ENCODE measurements at places on chromosomes 5 and 9.

DNA sequence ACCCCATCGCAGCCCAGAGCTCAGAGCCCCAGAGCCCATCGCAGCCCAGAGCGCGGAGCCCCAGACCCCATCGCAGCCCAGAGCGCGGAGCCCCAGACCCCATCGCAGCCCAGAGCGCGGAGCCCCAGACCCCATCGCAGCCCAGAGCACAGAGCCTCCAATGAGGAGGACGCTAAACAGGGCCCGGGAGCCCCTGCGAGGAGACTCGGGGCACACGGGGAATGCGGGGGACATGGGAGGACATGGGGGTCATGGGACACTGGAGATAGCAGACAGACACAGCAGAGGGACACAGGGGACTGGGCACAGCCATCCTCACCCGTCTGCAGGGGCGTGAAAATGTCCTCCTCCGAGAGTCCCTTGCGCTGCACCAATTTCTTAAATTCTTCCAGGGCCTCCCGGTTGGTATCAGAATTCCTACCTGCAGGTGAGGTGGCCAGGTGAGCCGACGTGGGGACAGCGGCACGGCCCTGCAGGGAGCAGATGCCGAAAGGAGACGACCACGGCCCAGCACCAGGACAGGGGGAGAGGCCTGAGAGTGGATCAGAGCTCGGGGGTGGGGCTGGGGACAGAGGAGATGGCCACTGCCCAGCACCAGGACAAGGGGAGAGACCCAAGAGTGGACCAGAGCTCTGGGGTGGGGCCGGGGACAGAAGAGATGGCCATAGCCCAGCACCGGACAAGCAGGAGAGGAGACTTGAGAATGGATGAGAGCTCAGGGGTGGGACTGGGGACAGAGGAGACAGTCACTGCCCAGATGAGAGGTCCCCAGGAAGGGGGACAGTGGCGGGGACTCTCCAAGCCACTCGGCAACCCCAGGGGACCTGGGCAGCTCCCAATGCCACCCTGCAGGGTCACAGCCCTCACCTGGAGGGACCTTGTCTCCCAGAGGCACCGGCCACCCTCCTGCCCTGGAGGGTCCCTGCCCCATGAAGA lies 2.8 kb downstream of the OBP2B start:
- no peak for DNase-seq

DNA sequence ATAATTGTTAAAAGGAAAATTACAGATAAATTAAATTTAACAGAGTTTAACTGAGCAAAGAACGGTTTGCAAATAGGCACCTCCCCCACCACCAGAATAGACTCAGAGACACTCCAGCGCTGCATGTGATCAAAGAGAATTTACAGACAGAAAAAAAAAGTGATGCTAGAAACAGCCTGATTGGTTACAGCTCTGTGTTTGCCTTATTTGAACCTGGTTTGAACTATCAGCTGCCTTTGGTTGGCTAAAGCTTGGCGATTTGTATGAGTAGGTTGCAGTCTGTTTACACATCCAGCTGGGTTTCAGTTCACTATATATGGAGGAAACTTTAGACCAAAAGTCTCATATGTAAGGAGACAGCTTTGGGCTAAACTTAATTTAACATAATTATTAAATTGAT lies 249.1 kb downstream of the ENC1 start:
- no peak for DNase-seq

GRCh38 chr5:34923694-34924461 lies 5.5 kb upstream of the DNAJC21 start:
- DNase-seq: peak; percentile 85

GRCh38 chr5:56105511-56106291 lies 110.9 kb upstream of the IL6ST start:
- no peak for DNase-seq

GRCh38 chr5:83470526-83471404 lies 779 bp upstream of the VCAN start:
- DNase-seq: no peak

DNA sequence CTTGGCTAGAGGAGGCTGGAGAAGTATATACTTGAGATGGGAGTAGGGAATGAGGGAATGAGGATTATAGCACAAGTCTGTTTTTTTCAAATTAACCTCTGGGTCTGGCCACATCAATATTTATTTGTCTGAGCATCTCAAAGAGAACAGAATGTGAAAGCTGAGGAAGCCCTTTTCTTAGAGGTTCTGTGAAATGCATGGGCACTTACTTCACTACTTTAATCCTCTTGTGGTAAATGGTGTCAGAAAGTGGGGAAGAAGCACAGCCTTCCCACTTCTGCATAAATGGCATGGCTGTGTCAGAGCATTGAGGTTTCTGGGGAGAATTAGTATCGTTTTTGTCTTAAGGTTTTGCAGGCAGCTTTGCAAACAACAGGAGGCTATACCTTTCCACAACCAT lies 48.6 kb downstream of the SPATA31D1 start:
- no peak for DNase-seq

GRCh38 chr5:23268136-23268535 lies 239.3 kb upstream of the PRDM9 start:
- DNase-seq: no peak

DNA sequence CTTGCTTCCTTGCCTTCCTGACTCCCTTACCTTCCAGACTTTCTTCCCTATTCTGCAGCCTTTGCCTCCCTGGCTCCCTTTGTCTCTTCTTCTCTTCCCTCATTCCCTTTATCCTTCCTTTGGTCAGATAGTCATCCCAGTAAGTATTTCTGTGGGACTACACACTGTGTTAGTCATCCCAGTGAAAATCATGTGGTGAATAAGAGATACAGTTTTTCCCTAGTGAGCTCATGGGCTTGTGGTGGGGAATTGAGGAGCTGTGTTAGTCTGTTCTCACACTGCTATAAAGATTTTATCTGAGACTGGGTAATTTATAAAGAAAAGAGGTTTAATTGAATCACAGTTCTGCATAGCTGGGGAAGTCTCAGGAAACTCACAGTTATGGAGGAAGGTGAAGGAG lies 109.8 kb upstream of the EDIL3 start:
- peak; percentile 99 for DNase-seq

- no peak for DNase-seq
These were observed 108.9 kb upstream of the POU5F2 start for GRCh38 chr5:93850311-93850710.

- DNase-seq: no peak
These were observed 126.5 kb upstream of the PALM2AKAP2 start for GRCh38 chr9:109653470-109653869.

DNA sequence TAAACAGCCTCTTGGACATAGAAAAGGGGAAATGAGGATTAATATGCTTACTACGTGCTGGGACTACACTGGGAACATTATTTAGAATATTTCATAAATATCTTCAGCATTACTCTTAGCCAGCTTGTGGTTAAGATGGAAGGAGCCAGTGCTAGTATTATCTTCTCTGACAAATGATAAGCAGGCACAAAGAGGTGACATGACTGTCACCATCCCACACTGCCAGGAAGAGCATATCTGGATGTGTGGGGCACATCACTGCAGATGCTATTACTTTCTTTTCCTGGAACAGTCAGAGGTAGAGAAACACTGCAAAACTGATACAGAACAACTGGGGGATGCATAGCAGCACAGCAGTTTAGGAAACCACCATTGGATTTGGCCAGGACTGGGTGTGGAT lies 281.0 kb upstream of the TNC start:
- no peak for DNase-seq

- no peak for DNase-seq
These were observed 134.3 kb downstream of the MACROH2A1 start for GRCh38 chr5:135264451-135265440.

DNA sequence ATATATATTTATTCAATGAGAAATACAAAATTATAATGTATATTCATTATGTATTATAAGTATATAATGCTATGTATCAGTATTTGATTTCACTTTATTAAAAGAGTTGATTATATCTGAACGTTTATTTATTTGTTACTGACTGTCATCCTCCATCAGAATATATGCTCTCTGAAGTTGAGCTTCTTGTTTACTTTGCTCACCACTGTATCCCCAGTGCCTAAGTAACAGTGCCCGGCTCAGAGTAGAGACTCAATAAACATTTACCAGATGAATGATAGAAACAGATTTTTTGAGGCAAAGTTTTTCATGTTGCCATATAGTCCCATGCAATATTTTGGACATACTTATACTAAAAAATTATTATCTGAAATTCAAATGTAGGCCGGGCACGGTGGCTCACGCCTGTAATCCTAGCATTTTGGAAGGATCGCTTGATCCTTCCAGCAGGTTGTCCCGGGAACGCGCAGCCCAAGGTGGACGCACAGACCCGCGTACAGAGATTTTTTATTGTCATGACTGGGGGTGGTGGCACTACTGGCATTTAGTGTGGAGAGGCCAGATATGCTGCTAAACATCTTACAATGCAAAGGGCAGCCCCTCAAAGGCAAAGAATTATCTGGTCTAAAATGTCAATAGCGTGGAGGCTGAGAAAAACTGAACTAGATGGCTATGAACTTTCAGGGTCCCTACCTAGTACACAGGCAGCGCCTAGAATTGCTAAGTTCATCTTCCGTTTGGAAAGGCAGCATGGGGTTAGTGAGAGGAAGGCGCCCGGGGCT lies 761 bp upstream of the DNAJC25 start:
- no peak for DNase-seq

DNA sequence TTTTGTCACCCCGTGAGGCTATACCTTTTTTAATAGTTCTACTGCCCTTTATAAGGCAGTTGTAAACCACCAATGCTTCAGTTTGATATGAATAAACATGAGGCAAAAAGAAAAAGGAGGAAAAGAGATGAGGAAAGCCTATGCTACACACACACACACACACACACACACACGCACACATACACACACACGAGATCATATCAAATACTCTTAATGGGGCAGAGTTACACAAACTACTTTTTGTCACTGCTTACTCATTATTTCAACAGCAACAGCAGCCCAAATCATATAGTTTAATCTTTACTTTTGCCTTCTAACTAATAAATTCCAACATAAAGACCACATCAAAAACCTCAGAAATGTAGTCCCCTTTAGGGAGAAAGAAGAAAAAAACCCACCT lies 116.8 kb upstream of the PAM start:
- DNase-seq: no peak

DNA sequence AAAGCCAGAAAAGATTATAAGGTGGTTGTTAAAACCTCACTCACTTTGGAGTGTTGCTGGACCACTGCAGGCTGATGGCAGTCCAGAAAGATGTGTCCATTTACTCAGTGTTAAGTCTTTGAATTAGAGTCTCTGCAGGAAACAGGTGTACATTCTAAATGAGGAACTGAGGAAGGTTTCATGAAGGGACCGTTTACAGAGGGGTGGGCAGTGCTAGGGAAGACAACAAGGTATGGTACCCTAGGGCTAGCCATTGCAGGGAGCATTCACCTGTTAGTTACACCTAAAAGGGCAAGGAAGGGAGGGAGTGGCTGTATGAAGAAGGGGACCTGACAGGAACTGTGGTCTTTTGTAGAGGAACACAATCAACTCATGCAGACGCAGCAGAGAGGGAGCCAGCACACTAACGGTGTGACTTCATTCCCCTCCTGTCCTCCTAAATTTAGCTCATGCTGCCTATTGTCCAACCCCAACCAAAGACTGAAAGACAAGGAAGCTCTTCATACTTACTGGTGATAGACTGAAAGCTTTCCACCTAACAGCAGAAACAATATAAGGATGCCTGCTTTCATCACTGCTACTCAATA lies 32.2 kb upstream of the PAX5 start:
- no peak for DNase-seq

- DNase-seq: no peak
These were observed 164.0 kb downstream of the ARHGAP26 start for GRCh38 chr5:142934051-142934762.

- DNase-seq: no peak
These were observed 38.1 kb upstream of the SPATA31D4 start for GRCh38 chr9:81890104-81890503.

DNA sequence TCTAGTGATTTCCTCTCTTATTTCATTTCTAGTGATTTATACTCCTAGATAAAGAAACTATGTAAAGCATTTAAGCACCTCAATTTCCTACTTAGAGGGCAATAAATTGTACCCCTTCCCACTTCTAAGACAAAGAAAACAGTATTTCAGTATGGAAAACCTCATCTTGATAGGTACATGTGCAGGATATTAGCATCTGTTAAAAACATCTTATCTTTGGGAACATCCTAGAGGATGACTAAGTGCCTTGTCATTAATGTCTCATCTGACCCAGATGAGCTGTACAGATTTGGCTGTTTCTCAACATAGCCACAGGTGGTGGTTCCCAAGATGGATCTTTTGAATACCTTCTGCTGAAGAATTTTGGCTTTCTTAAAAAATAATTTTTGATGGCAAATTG lies 5.7 kb downstream of the MEGF10 start:
- DNase-seq: peak; percentile 64

DNA sequence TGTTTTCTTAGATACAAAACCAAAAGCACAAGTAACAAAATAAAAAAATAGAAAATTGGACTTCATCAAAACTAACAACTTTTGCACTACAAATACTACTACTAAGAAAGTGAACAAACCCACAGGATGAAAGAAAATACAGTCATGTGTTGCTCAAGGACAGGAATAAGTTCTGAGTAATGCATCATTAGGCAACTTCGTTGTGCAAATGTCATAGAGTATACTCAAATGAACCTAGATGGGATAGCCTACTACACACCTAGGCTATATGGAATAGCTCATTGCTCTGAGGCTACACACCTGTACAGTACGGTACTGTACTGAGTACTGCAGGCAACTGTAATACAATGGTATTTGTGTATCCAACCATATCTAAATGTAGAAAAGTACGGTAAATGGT lies 88.3 kb downstream of the RAPGEF1 start:
- DNase-seq: peak; percentile 31

DNA sequence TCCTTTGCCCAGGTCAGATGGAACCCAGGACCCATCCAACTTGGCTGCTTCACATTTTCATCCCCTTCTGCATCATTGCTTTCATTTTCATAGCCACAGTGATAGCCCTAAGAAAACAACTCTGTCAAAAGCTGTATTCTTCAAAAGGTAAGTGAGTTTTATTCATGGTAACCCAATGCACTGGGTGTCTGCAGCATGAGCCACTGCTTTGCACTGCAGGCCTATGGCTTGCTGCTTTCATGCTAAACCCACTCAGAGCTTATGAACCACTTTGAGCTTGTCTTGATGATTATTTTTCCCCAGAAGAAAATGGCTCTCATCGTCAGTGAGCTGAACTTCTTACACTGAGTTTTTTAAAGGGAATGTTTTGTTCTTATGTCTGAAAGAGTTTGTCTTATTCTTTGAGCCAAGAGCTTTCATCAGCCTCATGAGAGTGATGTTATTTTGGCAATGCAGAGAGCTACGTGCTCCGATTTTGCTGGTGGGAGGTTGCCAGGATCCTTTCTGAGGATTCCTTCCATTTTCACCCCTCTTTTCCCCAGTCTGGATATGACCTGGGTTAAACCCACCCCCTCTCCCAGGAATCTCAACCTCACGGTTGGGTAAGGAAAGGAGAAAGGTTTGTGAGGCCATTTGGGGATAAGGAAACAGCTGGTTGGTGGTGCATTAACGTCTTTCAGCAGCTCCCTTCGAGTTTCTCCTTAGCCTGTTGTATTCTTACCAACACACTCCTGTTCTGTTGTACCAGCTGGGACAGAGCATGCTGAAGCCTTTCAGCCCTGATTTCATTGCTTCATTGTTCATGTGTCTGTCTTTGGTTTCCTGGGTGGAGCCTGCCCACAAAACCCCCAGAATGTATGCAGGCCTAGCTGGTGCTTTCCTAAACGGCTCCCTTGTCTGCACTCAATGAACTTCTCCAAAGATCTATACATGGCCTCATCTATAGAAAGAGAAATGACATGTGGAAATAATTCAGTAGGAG lies 47.6 kb downstream of the PDCD1LG2 start:
- DNase-seq: peak; percentile 23
